ENCODE measurements at places on chromosomes 1 and 21.

GRCh38 chr1:70436622-70437251, 25.7 kb downstream of the CTH start:
- no peak for DNase-seq

GRCh38 chr1:218742467-218743262, 397.5 kb downstream of the TGFB2 start:
- no peak for DNase-seq

GRCh38 chr1:60809204-60809980, 273.0 kb upstream of the NFIA start:
- DNase-seq = no peak

DNA sequence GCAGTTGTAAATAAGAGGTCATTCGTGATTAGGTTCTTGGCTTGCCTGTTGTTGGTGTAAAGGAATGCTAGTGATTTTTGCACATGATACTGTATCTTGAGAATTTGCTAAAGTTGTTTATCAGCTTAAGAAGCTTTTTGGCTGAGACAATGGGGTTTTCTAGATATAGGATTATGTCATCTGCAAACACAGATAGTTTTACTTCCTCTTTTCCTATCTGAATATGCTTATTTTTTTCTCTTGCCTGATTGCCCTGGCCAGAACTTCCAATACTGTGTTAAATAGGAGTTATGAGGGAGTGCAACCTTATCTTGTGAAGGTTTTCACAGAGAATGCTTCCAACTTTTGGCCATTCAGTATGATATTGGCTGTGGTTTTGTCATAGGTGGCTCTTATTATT, 576.1 kb upstream of the RGS18 start:
- no peak for DNase-seq

DNA sequence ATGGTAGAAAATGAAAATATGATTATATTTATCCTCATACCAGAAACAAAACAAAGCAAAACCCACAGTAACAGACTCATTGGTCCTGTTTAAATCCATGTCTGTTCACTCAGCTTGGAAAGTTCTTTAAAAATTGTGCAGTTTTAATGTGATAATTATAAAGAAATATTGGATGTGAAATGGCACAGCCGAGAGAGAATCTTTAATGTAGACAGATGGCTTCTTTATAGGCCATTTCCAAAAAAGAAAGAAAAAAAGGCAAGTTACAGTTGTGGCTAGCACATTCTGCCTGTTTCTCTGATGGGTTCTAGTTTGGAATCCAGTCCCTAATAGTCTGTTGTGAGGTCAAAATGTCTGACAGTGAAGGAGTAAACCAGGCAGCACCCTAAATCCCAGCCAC, 62.0 kb downstream of the SH3BGR start:
- DNase-seq = no peak

- DNase-seq = no peak
Observed at GRCh38 chr1:20368866-20369470, 78.3 kb downstream of the VWA5B1 start.

GRCh38 chr1:227893300-227893948, 54.3 kb downstream of the WNT9A start:
- no peak for DNase-seq

DNA sequence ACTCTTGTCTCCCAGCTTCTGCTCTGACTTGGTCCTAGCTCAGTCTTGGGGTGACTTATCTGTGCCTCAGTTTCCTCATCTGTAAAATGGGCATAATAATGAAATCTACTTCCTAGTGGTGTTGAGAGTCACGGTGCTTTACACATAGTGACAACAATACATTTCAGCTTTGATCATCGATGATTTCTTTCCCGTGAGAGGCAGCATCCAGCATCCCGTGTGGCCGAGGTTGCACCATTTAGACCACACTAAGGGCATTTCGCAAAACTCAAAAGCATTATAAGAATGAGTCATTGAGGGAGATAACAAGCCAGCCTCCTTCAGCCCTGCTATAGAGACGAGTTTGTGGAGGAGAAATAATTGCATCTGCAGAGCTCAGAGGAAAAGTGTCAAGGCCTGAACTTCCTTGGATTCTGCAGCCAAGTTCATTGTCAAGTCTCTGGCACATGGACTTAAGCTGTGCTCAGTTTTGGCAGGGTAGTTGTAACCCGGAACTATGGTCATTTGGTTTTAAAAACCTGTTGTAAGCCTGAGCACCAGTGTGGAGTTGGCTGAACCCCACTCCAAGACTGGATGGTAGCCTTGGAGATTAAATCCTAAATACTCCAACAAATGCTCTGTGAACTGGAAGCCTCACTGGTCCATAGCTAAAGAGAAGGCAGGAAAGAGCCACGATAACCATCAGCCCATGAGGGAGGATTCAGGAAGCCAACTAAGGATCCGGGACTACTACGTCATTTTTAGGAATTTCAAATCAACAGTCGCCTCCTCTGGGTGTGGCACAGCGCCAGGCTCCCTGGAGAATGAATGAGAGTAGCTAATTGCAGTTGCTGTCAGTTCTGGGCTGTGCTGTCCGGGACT, 64.2 kb downstream of the TCP10L start:
- no peak for DNase-seq

GRCh38 chr1:65044411-65044810, 78.1 kb upstream of the JAK1 start:
- no peak for DNase-seq

GRCh38 chr1:187264995-187265602, 436.4 kb downstream of the PLA2G4A start:
- DNase-seq = peak; percentile 82

DNA sequence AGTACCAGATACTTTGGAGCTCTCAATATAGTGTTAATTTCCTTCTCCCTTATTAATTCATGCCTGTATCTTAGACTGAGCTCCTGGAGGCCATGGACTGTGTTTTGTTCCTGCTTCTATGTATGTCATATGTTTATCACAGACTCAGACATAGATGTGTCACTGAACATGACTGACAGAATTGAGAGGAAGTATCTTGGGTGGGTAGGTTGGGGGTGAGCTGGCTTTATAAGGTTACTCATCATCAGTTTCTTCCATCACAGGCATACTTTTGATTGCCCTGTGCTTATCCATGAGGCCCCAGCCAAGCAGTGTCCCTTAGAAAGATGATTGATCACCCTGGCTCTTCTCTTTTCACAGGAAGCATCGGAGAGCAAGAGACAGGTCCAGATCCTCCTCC, 5.6 kb upstream of the SH3D21 start:
- DNase-seq = no peak

- no peak for DNase-seq
Observed at GRCh38 chr1:233289676-233290075, 5.8 kb downstream of the PCNX2 start.

DNA sequence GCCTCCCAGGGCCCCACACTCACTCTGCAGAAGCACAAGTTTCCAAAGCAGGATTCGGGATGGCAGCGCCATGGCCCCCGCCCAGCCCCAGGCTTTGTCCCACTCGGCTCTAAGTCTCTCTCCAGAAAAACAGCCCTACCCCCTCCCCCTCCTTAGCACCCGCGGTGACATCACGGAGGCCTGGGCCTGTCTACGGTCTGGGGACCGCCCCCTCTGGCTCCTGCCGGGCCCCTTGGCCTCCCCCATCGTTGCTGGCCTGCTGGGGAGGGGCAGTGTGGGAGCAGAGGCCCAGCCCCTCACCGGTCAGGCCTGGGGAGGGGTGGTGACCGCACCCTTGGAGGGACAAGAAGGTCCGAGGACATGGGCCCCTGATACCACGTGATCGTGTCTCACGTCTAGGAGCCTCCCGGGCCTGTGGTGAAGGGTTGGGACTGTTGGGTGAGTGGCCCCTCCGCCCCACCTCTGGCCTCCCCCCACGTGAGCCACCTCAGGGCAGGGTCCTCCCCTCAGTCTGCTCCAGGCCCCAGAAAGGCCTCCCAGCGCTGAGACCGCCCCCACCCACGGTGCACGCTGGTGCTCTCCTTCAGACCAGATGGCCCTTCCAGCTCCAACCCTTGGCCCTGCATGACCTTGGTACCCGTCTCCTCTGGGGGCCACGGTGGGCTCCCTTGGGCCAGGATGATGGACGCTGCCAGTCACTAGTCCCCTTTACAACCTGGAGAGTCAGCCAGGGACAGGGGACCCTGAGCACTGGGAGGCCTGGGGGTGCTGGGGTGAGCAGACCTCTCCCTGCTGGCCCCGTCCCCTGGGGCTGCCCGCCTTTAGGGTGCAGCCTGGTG, at the start of gene MXRA8:
Gene MXRA8, minus strand, starts transcription at position 123 of the 839 bp plus-strand sequence. Its CDS starts 51 bp downstream, at position 72.
- DNase-seq = no peak

GRCh38 chr1:162397039-162397448, 14.9 kb downstream of the SH2D1B start:
- no peak for DNase-seq

GRCh38 chr21:34669149-34669879, 520 bp downstream of the CLIC6 start:
- no peak for DNase-seq

All from NCI-H2081 treated with DMSO at 0.1 percent for 48 hours (cell line).